ENCODE measurements at places on chromosomes 3 and 15.

DNA sequence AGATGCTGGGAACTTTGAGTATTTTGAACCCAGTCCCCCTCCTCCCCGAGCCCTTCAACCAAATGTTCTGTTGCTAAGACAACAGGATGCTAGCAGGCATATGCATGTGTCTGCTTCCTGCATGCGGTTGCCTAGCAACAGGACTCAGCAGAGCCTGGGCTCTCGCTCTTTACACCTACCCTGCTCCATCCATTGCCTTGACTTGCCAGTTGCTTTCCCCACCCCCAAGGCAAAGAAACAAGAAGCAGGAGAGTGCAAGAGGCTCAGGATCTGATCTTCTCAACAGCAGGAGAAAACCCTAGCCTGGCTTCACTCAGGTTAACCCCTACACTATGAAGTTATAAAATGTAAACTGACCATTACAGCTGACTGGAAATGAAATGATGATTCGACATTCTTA lies 393.0 kb downstream of the IGSF11 start:
- DNase-seq: no peak

DNA sequence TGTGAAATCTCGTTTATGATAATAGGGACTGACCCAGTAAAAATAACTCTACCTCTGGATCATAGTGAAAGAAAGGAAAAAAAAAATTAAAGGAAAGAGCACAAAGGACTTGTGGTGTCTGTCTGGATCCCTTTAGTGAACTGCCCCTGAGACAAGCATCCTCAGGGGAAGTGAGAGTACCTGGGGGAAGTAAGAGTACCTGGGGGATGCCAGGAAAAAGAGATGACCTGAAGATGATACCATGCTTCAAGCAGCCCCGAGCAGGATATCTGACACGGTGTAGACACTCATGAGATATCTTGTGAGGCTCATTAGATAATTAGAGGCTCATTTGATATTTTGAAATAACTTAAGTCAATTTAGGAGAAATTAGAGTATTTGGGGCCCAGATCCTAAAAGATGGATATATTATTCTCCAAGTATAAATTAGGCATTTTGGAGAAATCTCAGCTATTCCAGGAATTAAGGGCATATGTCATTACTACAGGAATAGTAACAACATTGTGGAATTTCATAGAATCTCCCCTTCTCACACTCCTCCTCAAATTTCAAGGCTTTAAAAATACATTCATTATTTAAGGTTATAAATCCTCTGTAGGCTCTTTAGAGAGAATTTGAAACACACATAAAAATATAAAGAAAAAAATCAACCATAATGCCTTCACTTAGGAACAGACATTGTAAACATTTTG lies 36.3 kb upstream of the PSMD6 start:
- DNase-seq: no peak

DNA sequence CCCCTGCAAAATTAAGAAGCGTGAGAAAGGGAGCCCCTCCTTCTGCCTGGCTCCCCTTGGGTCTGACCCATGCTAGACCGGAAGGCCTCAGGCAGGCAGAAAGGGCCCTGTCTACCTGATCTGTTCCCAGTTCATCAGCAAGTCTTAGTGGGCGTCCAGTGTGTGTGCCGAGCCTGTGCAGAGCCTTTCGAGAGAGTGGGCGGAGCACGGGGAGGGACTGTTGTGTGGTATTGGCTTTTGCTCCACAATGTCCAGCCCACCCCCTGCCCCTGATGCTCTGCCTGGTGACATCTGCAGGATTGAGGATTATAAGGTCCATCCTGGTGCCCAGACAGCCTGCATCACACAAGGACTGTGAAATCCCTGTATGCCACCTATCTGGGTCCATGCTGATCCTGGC lies 82.9 kb downstream of the CHDH start:
- no peak for DNase-seq

- DNase-seq: no peak
These were observed 32.4 kb downstream of the CMTM7 start for GRCh38 chr3:32423956-32424557.

DNA sequence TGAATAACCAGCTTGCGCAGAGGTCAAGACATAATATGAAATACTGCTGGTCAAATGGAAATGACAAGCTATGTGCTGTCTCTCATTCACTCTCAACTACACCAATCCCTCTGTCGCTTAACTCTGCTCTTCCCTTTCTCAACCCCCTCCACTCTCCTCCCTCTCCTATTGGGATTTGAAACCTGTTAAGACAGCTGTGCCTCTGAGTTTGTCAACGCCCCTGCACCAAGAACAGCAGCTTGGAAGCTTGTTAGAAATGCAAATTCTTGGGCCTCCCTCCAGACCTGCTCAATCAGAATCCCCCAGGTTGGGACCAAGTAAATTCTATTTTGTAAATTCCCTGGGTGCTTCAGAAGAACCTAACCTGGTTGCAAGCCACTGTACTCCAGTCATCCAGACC lies 149.7 kb upstream of the ATP2B2 start:
- no peak for DNase-seq

DNA sequence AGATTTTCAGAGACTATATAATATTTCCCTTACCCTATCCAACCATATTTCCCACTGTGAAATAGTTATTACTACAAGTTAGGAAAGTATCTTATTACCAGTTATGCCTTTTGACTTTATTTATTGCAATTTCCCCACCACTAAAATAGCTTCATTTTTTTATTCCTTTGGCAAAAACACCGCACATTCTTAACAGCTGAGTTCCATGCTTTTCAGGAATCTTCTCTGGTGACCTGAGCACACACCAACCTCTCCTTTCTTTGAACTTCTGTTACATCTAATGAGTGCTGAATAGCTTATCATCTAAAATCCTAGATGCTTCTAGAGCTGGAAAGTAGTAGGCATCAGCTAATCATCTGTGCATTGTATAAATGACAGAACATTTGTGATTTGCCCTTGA lies 99.1 kb downstream of the UBE2E2 start:
- no peak for DNase-seq

DNA sequence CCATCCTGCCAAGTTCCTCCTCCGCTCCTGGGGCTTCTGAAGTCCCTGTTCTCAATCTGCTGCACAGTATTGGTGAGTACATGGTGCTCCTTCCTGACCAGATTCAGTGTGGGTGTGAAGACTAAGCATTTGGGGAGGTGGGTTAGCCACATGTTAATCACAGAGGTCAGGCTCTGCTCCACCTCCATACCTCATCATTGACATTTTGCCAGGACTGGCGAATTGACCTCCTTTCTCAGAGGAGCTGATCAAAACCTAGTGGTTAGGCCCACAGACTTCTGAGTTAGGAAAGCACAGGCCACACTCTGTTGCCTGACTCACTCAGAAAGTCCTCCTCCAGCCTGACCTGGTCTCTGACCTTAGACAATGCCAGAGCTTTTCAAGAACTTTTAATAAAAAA lies 8.4 kb upstream of the RPS17 start:
- no peak for DNase-seq

GRCh38 chr3:194732617-194733016 lies 46.9 kb downstream of the FAM43A start:
- no peak for DNase-seq

GRCh38 chr15:80835336-80835735 lies 56.2 kb downstream of the CEMIP start:
- no peak for DNase-seq

- no peak for DNase-seq
These were observed 522.2 kb downstream of the ROBO2 start for GRCh38 chr3:77562089-77562488.

- no peak for DNase-seq
These were observed 24.8 kb downstream of the STARD5 start for GRCh38 chr15:81299156-81299555.

DNA sequence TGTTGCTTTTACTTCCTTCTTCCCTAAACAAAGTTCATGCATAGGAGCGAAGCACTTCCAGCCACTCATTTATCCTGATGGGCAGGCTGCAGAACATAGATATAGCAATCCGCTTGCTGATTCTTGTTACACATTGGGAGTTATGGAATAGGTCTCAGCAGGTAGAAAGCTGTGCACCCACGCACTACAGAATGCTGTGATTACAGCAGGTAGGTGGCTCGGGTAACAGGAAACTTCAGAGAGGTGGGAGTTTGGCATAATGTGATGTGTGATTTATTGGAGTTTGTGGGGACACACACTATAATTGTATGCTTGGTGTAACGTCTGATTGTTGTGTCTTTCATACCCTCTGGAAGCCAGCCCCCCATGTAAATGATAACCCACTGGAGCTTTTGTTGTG lies 99.2 kb upstream of the MEIS2 start:
- no peak for DNase-seq

DNA sequence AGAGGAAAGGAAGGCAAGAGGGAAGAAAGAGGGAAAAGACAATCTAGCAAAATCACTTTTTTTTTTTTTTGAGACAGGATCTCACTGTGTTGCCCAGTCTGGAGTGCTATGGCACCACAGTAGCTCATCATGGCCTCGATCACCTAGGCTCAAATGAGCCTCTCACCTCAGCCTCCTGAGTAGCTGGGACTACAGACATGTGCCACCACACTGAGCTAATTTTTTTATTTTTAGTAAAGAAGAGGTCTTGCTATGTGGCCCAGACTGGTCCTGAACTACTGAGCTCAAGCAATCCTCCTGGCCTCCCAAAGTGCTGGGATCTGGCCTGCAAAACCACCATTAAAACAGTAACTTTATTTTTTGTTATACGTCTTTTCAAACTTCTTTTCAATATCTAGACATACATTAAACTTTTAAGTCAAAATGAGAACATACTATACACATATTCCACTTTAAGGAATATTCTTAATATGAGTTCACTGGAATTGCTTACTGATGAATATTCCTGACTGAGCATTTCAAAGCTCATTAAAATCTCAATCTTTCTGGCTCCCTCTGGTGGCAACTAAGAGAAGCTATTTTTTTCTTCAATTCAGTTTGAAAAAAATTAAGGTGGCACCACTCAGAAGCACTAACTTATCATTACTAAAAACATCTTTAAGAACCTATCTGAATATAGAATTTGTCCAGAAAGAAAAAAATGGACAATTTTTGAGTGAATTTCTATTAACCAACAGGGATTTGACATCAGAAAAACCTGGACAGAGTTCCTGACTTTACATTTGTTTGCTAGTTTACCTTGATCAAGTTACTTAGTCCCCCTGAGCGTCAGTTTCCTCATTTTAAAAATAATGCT lies 40.9 kb downstream of the UACA start:
- no peak for DNase-seq

DNA sequence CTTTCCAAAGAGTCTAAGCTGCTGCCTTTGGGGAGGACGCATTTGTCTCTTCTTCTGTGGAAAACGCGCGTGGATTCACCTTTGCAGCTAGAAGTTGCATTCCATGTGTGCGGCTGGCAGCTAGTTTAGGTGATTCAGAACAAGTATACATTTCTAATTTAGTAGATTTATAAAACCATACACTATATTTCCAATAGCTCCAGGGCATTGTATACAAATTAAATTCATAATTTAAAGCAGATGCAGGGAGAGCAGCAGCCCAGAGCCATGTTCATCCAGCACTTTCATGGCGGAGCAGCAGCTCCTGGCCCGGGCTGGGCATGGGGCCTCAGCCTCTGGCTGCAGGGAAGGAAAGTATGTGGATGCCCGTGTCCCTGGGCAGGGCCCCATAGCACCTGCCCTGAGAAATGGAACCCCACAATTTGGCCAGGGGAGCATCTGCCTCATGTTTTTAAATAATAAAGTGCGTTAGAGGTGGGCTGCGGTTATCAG lies 42.8 kb upstream of the SEC22A start:
- DNase-seq: no peak

GRCh38 chr3:149902498-149903139 lies 68.1 kb downstream of the PFN2 start:
- no peak for DNase-seq

DNA sequence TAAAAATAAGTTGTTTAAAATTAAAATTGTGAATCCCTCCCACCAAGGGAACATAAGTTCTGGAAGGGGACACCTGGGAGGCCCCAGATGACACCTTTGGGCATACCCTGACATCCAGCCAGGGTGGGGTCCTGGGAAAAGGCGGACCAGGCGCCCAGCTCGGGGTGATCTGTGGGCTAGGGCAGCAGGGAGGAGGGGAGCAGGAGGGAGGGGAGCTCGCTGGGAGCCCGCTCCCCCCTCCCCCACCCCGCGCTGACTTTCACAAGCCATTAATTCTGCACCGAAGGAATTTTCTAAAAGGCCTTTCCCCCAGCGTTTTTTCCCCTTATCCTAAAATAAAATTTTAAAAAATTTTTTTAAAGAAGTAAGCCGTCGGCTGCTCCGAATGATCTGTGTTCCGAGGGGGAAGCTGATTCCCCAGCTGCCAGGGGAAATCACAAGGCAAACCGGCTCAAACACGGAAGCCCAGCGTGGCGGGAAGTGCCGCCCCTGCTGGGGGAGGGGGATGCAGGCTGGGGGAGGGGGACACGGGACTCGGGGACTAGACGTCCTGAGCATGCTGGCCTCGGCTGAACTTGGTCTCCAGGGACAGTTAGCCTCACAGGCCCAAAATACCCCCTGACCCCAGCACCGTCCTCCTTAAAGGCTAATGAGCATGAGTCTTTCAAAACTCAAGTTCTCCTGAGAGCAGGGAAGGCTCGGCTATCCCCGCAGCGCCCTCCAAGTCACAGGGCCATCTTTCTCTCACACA lies 13.9 kb downstream of the PLXND1 start:
- DNase-seq: no peak

DNA sequence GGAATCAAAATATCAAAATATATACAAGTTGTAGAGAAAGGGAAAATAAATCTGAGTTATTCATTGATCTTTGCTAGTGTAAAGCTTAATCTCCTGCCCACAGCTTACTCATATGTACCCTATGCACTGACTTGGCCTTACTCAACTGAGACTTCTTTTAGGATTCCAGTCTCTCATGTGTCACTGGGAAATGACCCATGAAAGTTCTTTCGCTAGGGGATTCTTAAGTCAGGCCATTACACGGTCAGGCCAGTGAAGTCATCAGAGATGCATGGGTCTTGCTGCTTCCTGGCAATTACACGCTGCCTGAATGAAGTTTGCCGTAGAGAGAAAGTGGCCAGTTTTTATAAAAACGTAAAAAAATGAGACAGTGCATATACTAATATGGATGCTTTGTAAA lies 20.7 kb upstream of the LPP start:
- no peak for DNase-seq

DNA sequence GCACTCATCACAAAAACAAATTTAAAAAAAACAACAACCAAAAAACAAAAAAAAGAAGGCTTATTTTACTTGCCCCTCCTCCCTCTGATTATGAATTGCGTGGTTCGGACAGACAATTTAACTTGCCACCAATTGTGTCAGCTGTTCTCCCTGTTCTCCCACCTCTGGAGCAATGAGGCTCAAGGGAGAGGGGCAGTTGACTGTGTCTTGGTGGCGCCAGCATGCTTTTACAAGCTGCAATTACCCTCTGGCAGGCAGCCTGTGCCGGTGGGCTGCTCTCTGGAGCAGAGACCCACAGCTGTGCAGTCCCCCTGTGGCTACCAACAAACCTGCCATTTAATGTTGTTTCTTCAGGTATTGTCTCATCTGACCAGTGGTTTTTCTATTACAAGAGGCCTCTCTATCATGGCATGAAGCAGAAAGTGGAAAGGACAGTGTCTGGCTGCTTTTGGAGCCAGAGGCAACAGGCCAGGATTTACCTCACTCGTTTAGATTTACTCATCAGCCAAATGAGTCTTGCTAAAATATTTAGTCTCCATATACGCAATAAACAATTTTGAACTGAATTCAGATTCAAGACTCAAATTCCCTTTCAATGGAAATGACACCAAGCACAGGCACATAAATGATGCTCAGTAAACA lies 192.0 kb upstream of the TPRG1 start:
- no peak for DNase-seq
